ENCODE measurements at places on chromosomes 7 and 10. TPM values are rescaled to one million over a fixed set of nuclear protein-coding genes. Genes with fewer than 3 reads are reported as not detected.

GRCh38 chr7:68564306-68565135 is 1033.8 kb upstream of the AUTS2 start:
- no peak for DNase-seq

Gene OPN1SW
- total RNA-seq: not detected

Gene TMEM225B
- total RNA-seq: not detected

Gene WNT8B
- total RNA-seq: not detected

GRCh38 chr7:137453356-137453755 is 109.8 kb upstream of the PTN start:
- DNase-seq: no peak

Gene ANXA8
- total RNA-seq: 2.5 TPM

Gene MKI67
- 15.0 TPM for total RNA-seq

All from MG63 (cell line).